ENCODE measurements at places on chromosomes 5 and 9. TPM values are rescaled to one million over a fixed set of nuclear protein-coding genes. Genes with fewer than 3 reads are reported as not detected.

Gene HTR1A
- total RNA-seq, result not detected

Gene CD14
- total RNA-seq, result 8.5 TPM

GRCh38 chr9:133821601-133822429 is 83.7 kb upstream of the SARDH start:
- no peaks in the 10 kb centered on the region for H3K27me3 ChIP-seq
- no peak overlapping the region for H3K4me3 ChIP-seq
- no peak for DNase-seq
- H3K27ac ChIP-seq, result no peak overlapping the region
- no peaks in the 10 kb centered on the region for H3K36me3 ChIP-seq
- no peaks in the 10 kb centered on the region for H3K4me1 ChIP-seq

DNA sequence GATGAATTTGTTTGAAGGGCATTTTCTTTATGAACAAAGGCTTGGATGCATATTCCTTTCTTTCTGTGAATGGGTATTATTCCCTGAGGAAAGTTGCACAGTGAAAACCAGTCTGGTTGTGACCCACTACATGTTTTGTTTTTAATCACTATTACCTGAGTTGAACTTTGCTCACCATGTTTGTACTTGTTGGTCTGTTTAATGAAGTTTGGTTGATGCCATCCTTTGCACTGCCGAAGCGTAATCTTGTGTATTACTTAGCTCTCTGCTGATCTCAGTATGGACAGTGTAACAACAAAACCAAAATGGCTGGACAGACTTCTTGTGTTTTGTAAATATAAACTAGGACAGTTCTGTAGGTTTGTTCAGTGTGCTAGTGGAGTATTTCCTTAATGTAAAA is 38.1 kb downstream of the UGCG start:
- no peak for DNase-seq
- no peak overlapping the region for H3K27ac ChIP-seq
- H3K4me1 ChIP-seq, result peaks cover 17% of the 10 kb centered on the region
- H3K36me3 ChIP-seq, result peaks cover 26% of the 10 kb centered on the region

DNA sequence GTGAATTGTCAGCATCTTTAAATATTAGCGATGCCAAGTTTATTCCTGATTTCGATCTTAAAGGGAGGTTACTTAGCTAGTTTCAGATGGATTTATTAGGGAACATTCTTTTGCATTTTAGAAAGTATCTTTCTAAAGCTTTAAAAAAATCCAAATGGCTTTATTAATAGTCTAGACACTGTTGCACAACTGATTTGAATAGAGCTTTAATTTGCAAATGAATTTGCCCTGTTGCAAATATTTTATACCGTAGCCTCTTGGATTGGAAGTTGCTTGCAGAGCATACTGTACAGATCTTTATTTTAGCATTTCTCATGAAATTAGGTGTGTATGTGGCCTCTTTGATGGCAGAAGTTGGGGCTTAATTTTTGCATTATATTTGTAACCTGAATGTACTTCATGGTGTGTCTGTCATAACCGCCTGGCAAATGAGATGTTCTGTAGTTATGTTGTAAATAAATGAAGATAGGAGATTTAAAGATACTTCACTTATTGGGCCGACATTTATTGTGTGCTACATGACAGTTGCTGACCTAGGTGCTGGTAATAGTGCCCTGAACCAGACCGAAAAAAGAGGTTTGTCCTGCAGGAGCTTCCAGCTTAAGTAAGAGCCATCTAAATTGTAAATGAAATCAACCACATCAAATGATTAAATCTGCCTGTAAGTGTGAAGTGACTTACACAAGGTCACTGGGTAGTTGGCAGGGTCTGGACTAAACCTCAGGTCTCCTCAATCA is 1.8 kb downstream of the TCERG1 start:
- H3K4me3 ChIP-seq, result no peak overlapping the region
- H3K27me3 ChIP-seq, result no peaks in the 10 kb centered on the region
- no peaks in the 10 kb centered on the region for H3K36me3 ChIP-seq
- H3K4me1 ChIP-seq, result peaks cover 63% of the 10 kb centered on the region

DNA sequence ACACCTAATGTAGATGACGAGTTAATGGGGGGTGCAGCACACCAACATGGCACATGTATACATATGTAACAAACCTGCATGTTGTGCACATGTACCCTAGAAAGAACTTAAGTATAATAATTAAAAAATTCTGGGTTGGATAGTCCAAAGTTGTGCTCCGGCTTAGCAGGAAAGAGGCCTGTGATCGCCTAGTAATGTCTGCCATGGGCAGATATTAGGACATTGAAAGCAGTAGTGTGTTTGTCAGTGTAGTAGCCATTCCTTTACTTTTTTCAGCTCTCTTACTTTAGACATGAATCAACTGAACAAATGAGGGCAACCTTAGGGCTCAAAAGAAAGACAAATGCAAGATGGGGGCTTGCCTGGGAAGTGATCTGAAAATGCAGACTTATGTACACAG is 58.9 kb downstream of the PPARGC1B start:
- no peak overlapping the region for H3K27ac ChIP-seq
- no peaks in the 10 kb centered on the region for H3K27me3 ChIP-seq
- peaks cover 30% of the 10 kb centered on the region for H3K4me1 ChIP-seq
- H3K4me3 ChIP-seq, result no peak overlapping the region
- H3K36me3 ChIP-seq, result no peaks in the 10 kb centered on the region
- DNase-seq, result no peak

Gene TERT
- not detected for total RNA-seq

Gene ORM2
- not detected for total RNA-seq

Gene PCDHGA4
- total RNA-seq, result 9.3 TPM

GRCh38 chr9:38229504-38230155 is 160.6 kb upstream of the SHB start:
- H3K27me3 ChIP-seq, result peaks cover 29% of the 10 kb centered on the region
- no peak overlapping the region for H3K27ac ChIP-seq
- peaks cover 16% of the 10 kb centered on the region for H3K4me1 ChIP-seq
- no peak for DNase-seq

Gene ZNF462
- total RNA-seq, result 17.0 TPM

Gene GPR150
- total RNA-seq, result not detected

- peaks cover 16% of the 10 kb centered on the region for H3K4me1 ChIP-seq
- H3K27ac ChIP-seq, result peak overlapping the region; percentile 11
- H3K4me3 ChIP-seq, result no peak overlapping the region
- H3K36me3 ChIP-seq, result peaks cover 100% of the 10 kb centered on the region
These were observed 19.9 kb downstream of the GPX3 start for GRCh38 chr5:151040211-151040747.

GRCh38 chr5:86997516-86997915 is 270.2 kb upstream of the RASA1 start:
- H3K36me3 ChIP-seq, result no peaks in the 10 kb centered on the region
- no peak overlapping the region for H3K4me3 ChIP-seq
- H3K27me3 ChIP-seq, result no peaks in the 10 kb centered on the region
- no peak for DNase-seq
- no peak overlapping the region for H3K27ac ChIP-seq

Gene PCDHB6
- under 0.01 TPM for total RNA-seq

DNA sequence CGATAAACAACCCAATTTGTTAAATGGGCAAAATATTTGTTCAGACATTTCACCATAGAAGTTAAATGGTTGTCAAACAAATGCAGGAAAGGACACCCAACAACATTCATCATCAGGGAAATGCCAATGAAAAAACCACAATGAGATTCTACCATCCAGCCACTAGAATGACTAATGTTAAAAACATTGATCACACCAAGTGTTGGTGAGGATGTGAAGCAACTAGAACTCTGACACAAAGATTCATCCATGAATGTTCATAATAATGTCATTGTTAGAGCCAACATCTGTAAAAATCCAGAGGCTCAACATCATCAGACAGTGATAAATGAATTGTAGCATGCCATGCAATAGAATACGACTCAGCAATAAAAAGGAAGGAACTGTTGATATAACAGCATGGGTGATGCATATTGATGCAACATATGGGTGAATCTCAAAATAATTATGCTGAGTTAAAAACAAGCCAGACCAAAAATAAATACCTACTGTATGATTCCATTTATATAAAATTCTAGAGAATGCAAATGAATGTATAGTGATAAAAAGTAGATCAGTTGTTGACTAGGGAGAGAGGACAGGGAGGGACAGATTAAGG is 55.9 kb upstream of the UNC5A start:
- H3K27me3 ChIP-seq, result peaks cover 9% of the 10 kb centered on the region
- no peak for DNase-seq
- no peaks in the 10 kb centered on the region for H3K36me3 ChIP-seq
- no peak overlapping the region for H3K4me3 ChIP-seq

GRCh38 chr5:55410845-55411244 is 103.1 kb downstream of the MTREX start:
- H3K4me1 ChIP-seq, result no peaks in the 10 kb centered on the region
- peaks cover 38% of the 10 kb centered on the region for H3K36me3 ChIP-seq
- no peaks in the 10 kb centered on the region for H3K27me3 ChIP-seq
- no peak overlapping the region for H3K27ac ChIP-seq
- DNase-seq, result no peak

DNA sequence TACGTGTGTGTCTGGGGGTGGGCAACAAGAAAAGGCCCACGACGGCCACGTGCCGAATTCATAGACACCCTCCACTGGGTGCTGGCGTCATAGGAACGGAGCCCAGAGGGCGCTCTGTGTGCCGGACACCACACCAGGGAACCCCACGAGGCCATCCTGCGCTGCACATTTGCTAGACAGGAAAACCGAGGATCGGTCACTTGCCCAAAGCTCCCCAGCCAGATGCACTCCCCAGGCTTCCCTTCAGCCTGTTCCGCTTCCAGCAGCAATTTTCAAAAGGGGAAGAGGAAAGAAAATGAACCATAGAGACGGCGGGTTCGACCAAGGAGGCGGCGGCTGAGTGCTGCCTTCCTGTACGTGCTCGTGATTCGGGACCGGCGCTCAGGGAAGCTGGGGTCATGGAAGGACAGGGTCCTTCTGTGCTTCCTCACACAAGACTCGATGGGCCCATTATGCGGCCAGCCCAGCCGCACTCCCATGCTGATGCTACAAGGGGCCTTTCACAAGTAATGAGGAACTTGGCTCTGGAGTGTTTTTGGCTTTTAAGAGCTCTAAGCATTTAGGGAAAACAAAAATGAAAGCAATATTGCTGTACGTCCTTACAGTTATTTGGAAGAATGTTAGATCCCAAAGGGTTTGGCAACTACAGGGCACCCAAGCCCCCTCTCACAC is 124.6 kb upstream of the SARDH start:
- peaks cover 25% of the 10 kb centered on the region for H3K4me1 ChIP-seq
- H3K4me3 ChIP-seq, result no peak overlapping the region
- peak; percentile 30 for DNase-seq
- H3K27me3 ChIP-seq, result no peaks in the 10 kb centered on the region
- peak overlapping the region; percentile 62 for H3K27ac ChIP-seq
- H3K36me3 ChIP-seq, result peaks cover 13% of the 10 kb centered on the region

- DNase-seq, result peak; percentile 22
- no peaks in the 10 kb centered on the region for H3K36me3 ChIP-seq
- peak overlapping the region; percentile 45 for H3K27ac ChIP-seq
- no peak overlapping the region for H3K4me3 ChIP-seq
- no peaks in the 10 kb centered on the region for H3K27me3 ChIP-seq
These were observed 12.5 kb downstream of the C5orf46 start for GRCh38 chr5:147893820-147894219.

Gene CCL27
- total RNA-seq, result not detected

DNA sequence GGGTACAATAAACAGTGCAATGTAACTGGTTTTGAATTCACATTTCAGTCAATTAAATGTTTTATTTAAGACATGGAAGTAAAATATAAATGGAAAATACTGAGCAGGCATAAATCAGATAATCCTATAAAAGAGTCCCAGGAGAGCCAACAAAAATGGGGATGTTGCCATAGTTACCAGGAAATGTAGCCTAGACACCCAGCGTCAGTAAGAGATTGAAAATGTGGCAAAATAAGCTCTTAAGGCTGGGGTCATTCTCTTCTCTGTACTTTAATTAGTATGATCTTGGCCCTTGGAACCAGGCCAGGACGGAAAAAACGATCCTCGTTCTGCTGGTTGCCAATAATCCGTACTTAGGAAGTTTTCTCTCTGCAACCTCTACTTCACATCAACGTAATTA is 18.9 kb upstream of the RASEF start:
- H3K4me1 ChIP-seq, result no peaks in the 10 kb centered on the region
- H3K4me3 ChIP-seq, result no peak overlapping the region
- H3K36me3 ChIP-seq, result no peaks in the 10 kb centered on the region

DNA sequence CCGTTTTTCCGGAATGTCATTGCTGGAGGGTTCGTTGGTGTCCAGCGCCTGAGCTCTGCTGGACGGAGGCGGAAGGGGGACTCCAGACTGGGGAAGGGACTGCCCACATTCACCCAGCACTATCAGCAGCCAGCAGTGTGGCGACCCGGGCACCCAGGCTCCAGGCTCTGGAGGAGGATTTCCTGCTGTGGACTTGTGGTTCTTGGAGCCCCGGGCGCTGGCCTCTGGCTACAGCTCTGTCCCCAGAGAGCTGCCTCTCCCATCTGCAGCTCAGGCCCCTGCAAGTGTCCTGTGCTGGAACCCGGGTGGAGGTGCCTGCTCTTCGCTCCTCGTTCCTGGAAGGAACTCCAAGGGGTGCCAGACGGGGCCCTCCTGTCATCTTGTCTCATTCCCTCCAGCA is 152.6 kb downstream of the RGS3 start:
- H3K27me3 ChIP-seq, result no peaks in the 10 kb centered on the region
- H3K36me3 ChIP-seq, result no peaks in the 10 kb centered on the region
- peaks cover 52% of the 10 kb centered on the region for H3K4me1 ChIP-seq

Gene FSTL4
- not detected for total RNA-seq

GRCh38 chr5:181173420-181174342 is 26.3 kb downstream of the OR2V2 start:
- no peaks in the 10 kb centered on the region for H3K36me3 ChIP-seq
- DNase-seq, result no peak
- H3K27ac ChIP-seq, result no peak overlapping the region
- H3K27me3 ChIP-seq, result peaks cover 66% of the 10 kb centered on the region
- H3K4me1 ChIP-seq, result peaks cover 7% of the 10 kb centered on the region
- H3K4me3 ChIP-seq, result no peak overlapping the region

Gene TMC1
- not detected for total RNA-seq

Gene ADCY2
- 0.29 TPM for total RNA-seq

GRCh38 chr5:110865400-110866094 is 126.7 kb downstream of the SLC25A46 start:
- H3K27me3 ChIP-seq, result no peaks in the 10 kb centered on the region
- no peak overlapping the region for H3K4me3 ChIP-seq
- no peak overlapping the region for H3K27ac ChIP-seq
- H3K4me1 ChIP-seq, result no peaks in the 10 kb centered on the region
- DNase-seq, result no peak
- no peaks in the 10 kb centered on the region for H3K36me3 ChIP-seq

- peak; percentile 80 for DNase-seq
- no peak overlapping the region for H3K4me3 ChIP-seq
- no peaks in the 10 kb centered on the region for H3K36me3 ChIP-seq
- H3K27ac ChIP-seq, result no peak overlapping the region
These were observed 222.3 kb downstream of the GLIS3 start for GRCh38 chr9:4077499-4078102.

Gene CPEB4
- total RNA-seq, result 115 TPM

Gene NKD2
- 1.8 TPM for total RNA-seq

DNA sequence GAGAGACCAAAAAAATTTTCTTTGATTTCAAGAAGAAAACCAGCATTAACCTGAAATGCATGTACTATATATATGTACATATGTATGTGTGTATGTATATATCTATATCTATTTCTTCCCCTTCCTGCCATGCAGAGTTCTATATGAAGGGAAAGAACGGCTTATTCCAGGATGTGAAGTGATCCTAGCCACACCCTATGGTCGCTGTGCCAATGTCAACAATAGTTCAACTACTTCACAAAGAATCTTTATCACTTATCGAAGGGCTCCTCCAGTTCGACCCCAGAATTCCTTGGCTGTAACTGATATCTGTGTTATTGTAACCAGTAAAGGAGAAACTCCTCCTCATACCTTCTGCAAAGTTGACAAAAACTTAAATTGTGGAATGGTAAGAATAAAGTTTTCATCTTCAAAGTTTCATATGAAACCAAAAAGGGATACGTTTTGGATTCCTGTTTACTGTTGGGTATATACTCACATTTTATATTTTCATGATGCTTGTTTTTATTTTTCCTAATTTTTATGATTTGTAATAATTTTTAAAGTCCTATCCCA is 56.2 kb downstream of the DENND4C start:
- DNase-seq, result peak; percentile 54
- H3K27ac ChIP-seq, result no peak overlapping the region
- no peaks in the 10 kb centered on the region for H3K27me3 ChIP-seq

All from stomach (tissue), 19 donors.